ENCODE measurements at places on chromosomes 5 and 9.

DNA sequence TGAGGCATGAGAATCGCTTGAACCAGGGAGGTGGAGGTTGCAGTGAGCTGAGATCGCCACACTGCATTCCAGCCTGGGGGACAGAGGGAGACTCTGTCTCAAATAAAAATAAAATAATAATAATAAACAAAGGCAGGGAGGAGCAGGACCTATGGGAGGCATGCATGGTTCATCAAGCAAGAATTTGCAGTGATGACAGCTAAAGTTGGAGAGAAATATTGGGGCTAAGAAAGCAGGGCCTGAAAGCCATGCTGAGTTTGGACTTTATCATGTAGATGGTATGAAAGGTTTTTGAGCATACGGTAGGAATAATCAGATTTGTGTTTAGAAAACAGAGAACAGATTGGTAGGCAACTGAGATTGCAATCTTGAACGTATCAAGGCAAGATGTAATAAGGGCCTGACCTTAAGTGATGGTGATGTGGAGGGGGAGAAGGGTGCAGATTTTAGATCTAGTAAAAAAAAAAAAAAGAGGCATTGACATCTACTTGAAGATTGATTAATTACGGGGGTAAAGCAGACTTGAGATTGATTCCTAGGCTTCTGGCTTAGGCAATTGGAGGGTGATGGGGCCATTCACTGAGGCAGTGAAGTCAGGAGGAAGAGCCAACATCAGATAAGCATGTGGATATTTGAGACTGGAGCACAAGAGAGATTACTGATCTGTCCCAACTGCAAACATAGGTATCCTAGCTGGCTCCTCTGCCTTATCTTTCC, 50.7 kb downstream of the CFAP95 start:
- DNase-seq, result no peak

DNA sequence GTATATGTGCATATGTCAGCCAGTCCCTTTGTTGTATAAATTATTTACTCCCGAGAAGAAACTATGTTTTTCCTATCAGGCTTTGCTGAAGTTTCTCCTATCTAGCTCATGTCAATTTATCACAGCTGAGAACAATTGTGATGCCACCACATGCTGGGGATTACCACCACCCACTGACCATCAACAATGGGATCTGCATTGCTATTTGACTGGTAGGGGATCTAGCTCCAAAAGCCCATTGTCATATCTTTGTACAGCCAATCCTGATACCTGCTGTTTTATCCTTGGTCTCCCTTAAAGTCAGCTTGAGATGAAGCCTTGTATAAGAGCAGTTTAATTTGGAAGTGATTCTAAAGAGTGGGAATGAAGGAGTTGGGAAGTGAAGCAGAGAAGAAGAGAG, 53.9 kb upstream of the KCNN2 start:
- DNase-seq, result no peak

- no peak for DNase-seq
These were observed 297.9 kb upstream of the EDIL3 start for GRCh38 chr5:84682531-84682930.

GRCh38 chr5:156735477-156735876, 114.6 kb upstream of the PPP1R2B start:
- no peak for DNase-seq

GRCh38 chr9:82022121-82022520, 33.5 kb downstream of the SPATA31D1 start:
- DNase-seq, result peak; percentile 15

DNA sequence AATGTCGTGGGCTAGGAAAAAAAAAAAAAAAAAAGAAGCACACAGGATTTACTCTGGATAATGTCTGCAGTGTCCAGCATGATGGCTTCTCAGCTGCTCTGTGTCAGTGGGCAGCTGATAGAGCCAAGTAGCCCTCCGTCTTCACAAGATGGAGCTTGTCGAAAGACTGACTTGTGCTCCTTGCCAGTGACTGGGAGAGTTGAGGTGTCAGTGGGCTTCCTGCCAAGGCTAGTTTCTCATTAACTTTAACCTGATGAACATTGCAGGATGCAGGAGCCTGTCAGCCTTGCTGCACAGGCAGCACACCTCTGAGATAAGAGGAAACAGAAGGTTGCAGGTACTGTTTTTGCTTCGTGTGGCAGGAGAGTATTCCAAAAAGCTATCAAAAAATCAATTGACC, 171.4 kb upstream of the SGCD start:
- DNase-seq, result no peak
